ENCODE measurements at places on chromosomes 16 and 17.

- no peak for DNase-seq
Observed at GRCh38 chr17:41140360-41141131, at the start of gene KRTAP4-6. Gene KRTAP4-6 (minus strand): TSS chr17:41140544. CDS start chr17:41140487, 57 bp downstream.

- no peak for DNase-seq
Observed at GRCh38 chr17:40329839-40330794, 21.1 kb downstream of the RARA start.

DNA sequence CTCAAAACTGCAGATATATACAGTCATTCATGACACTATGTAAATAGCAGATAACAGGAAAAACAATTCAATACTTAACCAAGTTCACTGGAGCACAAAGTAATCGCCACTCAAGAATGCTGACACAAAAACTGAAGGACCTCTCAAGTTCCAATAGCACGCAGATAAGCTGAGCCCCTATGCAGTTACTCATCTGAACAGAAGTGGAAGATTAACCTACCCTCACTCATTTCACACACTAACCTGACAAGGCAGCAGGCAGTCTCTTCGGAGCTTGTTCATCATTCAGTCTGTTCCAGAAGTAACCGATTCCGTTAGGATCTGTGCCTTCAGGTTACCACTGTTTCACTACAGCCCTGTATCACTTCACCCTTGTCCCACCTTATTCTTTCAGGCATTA, 6.0 kb downstream of the HELZ start:
- no peak for DNase-seq

DNA sequence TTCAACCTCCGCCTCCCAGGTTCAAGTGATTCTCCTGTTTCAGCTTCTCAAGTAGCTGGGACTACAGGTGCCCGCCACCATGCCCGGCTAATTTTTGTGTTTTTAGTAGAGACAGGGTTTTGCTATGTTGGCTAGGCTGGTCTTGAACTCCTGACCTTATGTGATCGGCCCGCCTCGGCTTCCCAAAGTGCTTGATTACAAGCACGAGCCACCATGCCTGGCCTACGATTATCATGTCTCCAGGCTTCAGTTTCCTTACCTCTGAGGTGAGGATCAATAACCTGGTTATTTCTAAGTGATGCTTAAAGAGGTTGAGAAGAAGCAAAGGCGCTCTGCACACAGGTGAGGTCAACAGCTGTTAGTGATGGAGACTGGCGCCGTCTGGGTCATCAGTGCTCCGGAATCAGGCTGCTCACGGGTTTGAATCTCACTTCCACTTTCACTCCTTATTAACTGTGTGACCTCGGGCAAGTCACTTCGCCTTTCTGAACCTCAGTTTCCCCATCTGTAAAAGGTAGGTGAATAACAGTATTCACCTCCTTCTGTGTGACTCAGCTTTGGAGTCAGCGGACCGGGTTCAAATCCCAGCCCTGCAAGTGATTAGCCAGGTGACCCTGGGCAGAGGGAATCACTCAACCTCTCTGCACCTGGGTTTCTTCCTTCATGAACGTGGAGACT, 745 bp upstream of the ABCC1 start:
- DNase-seq = no peak

DNA sequence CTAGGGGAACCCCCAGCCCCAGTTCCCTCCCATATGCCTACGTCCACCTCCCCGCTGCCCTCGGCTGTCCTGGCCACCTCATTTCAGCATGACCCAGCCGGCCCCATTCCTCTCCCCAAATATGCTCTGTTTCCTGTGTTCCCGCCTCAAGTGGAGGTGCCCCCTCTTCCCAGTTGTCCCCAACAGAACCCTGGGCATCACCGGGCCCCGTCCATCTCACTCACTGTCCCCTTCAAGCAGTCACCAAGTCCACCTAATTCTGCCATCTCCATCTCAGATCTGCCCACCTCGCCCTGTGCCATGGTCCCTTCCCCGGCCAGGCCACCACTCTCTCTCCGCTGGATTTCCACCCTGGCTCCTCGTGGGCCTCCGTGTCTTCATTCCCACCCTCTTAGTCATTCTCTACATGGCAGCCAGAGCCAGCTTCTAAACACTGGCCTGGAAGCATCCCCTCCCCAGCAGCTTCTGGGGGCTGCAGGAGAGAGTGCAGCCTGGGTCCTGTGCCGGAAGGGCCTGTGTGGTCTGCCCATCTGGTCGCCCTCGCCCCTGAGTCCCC, 12.8 kb downstream of the CDK3 start:
- DNase-seq = no peak

GRCh38 chr17:28725166-28725659, 820 bp downstream of the TLCD1 start:
- no peak for DNase-seq

DNA sequence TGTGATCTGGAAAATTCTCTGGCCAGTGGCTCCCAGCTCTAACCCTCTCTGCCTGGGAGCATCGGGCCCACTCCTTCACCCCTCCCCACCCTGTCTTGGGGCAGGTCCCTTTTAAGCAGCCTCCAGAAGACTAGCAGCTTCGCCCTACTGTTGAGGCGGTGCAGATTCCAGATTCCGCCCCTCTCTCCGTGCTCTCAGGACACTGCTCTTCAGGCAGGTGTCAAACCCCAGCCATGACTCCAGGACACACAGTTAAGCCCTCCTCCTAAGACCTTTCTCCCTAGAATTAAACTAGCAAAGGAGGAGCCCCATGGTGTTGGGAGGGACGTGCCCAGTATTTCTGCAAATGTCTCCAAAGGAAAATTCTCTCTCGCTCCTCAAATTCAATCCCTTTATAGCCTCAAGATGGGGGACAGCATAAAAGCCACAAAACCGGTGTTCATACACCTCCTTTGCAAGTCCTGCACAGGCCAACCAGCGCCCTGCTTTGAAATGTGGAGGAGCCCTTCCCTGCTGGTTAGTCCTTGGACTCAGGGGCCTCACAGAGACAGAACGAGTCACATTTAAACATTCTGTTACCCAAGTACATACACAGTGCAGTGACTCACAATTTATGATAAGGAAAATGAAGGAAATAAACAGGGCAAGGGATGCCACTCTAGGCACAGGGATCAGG, 7.2 kb downstream of the LPO start:
- no peak for DNase-seq

GRCh38 chr16:13333336-13333735, 431.9 kb downstream of the SHISA9 start:
- DNase-seq = no peak

DNA sequence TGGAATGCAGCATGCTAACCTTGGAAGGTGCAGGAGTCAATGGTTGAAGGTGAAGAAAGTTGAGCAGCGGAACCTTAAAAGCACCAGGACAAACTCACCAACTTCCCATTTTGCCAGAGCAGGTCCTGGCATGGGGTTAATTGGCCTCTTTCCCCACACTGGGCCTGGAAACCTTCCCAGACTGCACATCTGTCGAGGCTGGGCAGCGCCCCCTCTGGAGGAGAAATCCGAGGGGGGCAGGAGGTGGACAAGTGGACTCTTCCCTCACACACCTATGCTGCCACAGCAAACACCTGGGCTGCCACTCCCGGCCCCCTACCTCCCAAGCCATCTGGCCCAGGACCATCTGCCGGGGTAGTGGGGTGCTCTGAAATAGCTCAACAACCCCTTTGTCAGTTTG, 232.4 kb downstream of the CBLN1 start:
- no peak for DNase-seq

- no peak for DNase-seq
Observed at GRCh38 chr16:23163921-23164320, 14.7 kb upstream of the USP31 start.

- DNase-seq = peak; percentile 23
Observed at GRCh38 chr16:73172241-73172972, 124.5 kb upstream of the ZFHX3 start.

GRCh38 chr16:82236415-82236814, 66.4 kb upstream of the MPHOSPH6 start:
- no peak for DNase-seq

DNA sequence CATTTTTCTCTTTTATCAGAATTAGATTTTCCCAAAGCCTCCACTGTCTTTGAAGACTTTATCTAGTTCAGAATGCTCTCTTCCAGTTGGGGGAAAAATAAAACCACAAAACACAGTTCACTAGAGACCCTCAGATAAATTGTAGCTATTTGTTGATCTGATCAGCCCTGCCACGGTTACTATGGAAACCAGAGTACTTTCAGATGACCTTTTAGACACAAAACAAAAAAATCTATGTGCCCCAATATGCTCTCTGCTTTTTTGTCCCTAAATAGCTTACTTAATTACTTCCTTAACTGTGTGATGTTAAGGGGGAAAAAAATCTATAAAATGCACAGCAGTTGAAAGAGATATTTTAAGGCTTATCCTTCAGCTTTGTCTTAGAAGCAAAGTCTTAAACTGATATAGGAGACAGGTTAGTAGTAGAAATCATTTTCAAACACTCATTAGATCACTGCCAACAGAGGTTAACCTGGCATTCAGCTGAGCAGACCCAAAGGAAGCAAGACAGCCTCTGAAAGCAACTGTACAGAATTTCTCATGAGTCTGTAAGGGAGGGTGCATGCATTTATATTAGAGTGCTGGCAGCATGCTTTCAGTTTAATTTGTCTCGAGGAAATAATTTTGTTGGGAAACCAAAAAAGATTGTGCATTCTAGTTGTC, 129.9 kb upstream of the CACNG5 start:
- no peak for DNase-seq

DNA sequence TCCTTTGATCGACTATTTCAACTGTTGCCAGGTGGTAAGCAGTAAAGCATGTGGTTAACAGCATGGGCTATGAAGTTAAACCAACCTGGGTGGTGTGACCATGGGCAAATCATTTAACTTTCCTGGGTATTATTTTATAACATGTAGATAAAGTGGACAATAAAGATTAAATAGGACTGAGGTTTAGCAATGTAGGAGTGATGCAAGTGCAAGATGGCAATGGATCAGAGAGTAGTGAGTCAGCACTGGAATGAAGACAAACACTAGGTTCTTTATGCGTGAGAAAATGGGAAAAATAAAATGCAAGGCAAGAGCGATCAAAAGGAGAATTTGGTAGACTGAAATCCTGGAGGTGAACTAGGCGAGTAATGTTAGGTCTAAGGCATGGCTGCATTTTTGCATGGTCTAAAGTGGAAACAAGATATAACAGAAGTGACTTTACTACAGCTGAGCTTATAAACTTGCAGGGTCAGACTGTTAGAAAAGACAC, 222.4 kb upstream of the AXIN2 start:
- DNase-seq = no peak

GRCh38 chr17:14772776-14773175, 471.9 kb downstream of the HS3ST3B1 start:
- no peak for DNase-seq

GRCh38 chr17:17774009-17774881, 62.5 kb downstream of the SREBF1 start:
- no peak for DNase-seq

GRCh38 chr17:21214777-21215541, 998 bp upstream of the TMEM11 start:
- DNase-seq = no peak

GRCh38 chr17:72090108-72090507, 30.7 kb upstream of the SOX9 start:
- no peak for DNase-seq

DNA sequence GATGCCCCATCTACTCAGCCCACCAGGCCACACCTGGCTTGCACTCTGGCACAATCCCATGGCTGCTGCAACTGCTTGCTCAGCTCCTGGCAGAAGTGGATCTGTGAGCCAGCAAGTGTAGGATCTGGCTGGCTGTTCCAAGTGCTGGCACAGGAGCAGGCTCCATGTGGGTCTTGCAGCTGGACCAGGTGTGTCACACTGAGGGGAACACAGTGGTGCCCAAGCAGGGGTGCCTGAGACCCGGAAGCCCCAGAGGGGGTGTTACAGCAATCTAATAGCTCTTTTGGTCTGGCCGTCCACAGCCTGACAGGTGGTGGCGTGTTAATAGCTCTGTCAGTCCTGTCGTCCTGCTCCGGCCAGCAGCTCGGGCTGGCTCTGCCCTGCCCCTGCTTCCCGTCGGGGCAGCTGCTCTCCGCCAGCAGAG, 19.6 kb upstream of the GOT2 start:
- DNase-seq = no peak

- no peak for DNase-seq
Observed at GRCh38 chr17:11006530-11006929, 168.6 kb upstream of the PIRT start.

GRCh38 chr17:13016881-13017654, 759 bp downstream of the ELAC2 start:
- DNase-seq = no peak

DNA sequence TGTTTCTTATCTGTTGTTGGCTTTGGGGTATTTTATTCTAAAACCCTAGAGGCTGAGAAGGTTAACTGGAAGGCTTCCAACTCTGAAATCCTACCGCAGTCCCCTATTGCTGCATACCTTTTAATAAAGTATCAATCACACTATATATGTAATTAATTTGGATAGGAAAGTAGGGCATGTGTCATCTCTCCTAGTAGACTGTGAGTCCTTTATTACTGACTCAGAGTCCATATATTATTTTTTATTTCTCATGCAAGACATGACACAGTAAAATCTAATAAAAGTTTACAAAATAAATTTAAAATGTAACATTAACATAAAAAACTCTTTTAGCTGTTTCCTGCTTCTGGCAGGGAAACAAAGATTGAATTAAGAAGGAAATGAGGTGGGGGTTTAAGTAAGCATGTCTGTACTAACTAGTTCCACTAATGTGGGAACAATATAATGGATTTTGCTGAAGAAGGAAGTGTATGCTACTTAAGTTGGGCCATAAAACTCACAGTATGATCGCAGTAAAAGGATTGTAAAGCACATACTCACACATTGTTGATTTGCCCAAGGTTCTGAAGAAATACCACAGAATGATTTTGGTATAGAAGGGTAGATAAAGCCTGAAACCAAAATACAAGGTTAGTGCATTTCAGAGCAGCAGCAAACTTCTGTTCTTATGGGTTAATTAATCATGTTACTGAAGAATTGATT, 97.6 kb upstream of the HLF start:
- no peak for DNase-seq

- DNase-seq = no peak
Observed at GRCh38 chr17:82384730-82385481, 13.3 kb downstream of the UTS2R start.

GRCh38 chr16:48978501-48978900, 303.1 kb downstream of the CBLN1 start:
- DNase-seq = no peak

- no peak for DNase-seq
Observed at GRCh38 chr17:12422651-12423050, 243.0 kb upstream of the MYOCD start.

GRCh38 chr16:54296543-54296942, 10.0 kb upstream of the IRX3 start:
- no peak for DNase-seq
